ENCODE measurements at places on chromosomes 1 and 21.
A peak's percentile ranks its signal among the peaks of the same experiment; 100 is the strongest.

- no peak for DNase-seq
Measured at GRCh38 chr1:2926447-2927055, 94.7 kb upstream of the ACTRT2 start.

DNA sequence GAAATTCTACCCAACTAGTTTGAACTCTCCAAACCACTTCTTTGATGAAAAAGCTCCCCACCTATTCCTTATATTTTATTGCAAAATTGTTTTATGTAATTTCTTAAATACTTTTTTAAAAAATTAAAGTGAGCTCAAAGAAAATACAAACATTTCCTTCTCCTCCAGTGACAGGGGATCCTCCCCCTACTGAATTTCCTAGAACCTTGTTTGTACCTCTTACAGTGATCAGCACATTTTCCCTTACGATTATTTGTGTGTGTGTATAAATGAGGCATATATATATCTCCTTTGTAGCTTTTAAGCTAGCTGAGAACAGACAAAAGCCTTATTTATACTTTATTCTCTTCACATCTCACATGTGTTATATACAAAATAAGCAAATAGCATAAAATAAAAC, 44.4 kb downstream of the VAV3 start:
- DNase-seq, result no peak

- no peak for DNase-seq
Measured at GRCh38 chr1:8666389-8667167, 150.9 kb downstream of the RERE start.

GRCh38 chr1:70140894-70141293, 64.5 kb downstream of the LRRC40 start:
- no peak for DNase-seq

- DNase-seq, result no peak
Measured at GRCh38 chr1:32399843-32400242, 5.6 kb upstream of the BSDC1 start.

- peak; percentile 53 for DNase-seq
Measured at GRCh38 chr1:156656806-156657740, 15.2 kb downstream of the BCAN start.

GRCh38 chr1:162695687-162696086, 63.4 kb downstream of the DDR2 start:
- no peak for DNase-seq

GRCh38 chr1:78743626-78744025, 94.0 kb downstream of the IFI44 start:
- DNase-seq, result no peak

DNA sequence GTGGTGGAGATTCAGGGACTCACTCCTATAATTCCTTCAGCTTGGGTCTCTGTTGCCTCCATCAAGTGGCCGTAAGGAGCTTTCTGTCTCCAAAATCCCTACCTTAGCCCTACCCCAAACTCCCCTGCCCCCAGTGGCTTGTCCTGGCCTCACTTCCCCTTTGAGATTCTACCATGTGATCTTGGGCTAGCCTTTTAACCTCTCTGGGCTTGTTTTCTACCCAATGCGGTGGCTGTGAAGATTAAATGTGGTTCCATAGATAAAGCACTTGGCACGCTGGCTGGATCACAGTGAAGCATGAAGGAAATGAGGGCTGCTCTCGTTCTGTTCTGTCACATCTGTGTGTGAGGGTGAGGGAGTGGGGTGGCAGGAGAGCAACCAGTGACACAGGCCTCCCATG, 43.6 kb downstream of the FAAH start:
- DNase-seq, result no peak

- DNase-seq, result no peak
Measured at GRCh38 chr1:153443486-153443885, 17.0 kb downstream of the S100A7 start.

- DNase-seq, result no peak
Measured at GRCh38 chr1:41537788-41538351, 53.4 kb upstream of the EDN2 start.

DNA sequence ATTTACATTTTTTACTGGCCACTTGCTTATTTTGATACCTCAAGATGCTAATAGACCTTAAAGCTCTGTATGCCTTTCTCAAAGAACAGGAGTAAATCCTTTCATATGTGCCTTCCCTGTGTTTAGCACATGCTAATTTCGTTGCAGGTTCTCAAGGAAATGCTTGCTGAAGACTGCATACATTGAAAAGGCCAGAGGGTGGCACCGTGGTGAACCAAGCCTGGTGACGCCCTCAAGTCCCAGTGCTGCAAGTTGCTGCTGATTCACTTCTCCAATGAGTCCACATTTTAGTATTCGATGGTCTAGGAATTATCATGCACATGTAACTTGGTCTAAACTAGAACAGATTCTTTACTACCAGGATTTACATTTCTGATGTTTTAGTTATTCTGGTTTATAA, 94.1 kb downstream of the CLDN17 start:
- DNase-seq, result no peak

DNA sequence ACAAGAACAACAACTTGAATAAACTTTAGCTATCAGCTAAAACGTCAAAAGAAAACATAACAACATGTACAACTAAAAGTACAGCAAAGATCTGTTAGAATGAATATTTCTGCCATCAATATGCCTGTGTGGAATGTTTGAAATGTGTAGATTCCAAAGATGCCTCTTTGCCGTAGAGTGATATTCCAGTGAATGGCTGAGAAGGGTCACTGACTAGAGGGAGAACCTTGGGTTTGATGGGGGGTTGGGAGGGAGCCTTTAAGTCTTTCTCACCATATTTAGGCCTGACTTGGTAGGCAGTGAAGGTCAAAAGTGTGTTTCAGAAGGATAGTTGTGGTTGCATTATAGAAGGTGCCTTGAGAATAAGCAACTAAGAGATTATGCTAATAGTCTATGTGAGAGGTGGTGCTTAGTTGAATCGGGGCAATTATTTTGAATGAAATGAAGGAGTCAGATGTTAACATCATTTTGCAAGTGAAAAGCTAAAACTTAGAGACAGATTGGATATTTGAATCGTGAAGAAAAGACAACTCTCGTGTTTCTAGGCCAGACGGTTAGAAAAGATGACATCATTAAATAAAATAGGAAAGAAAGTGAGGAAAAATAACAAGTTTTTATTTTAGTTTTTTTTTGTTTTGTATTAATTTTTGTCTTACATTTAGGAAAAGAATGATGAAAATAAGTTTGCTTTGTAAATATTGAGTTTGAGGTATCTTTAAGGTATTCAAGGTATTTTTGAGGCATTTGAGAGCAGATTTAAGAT, 53.8 kb downstream of the PLA2G4A start:
- no peak for DNase-seq

All from stimulated activated CD4-positive, alpha-beta T cell treated with anti-CD3 and anti-CD28 coated beads, Interleukin-15, amount 100 ng/mL, for 48 hours (primary cell).